ENCODE measurements at places on chromosomes 3 and 15.

DNA sequence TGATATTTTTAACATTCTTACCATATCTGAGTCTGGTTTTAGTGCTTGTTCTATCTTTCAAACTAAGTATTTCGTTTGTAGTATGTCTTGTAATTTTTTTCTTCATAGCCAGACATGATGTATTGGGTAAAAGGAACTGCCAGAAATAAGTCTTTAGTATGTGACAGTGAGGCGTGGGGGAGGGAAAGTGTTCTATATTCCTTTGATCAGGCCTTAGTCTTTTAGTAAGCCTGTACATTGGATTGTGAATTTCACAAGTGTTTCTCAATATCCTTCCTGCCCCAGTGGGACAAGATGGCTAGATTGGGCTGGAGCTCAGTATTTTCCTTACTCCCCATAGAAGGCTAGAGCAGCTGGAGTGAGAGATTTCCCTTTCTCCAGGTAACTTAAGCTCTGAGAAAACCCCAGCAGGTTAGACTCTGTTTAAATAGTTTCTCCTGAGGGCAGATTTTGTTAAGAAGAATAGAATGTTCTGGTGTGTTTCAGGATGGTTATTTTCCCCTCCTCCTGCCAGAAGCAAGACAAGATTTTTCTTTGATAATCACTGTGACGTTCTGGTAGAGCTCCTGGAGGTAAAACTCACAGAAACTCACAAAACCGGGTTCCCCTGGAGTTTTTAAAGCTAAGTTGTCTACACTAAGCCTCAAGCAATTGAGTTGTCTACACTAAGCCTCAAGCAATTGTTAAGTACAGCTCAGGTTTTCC, 140.7 kb upstream of the ARPP21 start:
- no peak for DNase-seq

DNA sequence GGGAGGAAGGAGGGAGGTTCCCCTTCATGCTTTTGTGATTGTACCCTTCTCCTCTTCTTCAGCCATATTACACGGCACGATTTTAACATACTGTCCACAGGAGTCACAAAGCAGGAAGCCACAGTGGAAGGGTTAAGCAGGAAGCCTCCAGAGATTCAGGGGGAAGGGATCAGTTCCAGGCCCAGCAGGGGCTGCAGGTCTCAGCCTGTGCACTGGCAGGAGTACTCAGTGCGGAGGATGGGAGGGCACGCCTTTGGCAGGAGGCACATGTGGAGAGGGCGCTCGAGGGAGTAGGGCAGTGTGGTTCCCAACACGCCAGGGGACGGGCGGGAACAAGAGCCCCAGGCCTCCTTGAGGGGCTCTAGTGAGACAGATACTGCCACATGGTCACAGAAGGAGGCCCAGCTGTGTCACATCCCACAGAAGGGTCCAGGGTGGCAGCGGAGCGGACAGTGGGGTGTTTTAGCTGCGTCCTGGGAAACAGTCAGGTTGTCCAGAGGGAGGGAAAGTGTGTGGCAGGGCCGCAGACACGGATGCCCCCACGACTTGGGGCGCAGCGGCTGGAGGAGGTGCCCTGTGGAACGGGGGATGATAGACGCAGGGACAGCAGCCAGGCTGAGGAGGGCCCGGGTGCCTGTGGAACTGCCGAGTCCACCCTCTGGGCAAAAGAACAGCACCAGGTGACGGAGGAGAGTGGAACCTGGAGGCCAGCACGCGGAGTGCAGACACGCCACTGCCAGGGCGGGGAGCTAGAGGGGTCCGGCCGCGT, 77.5 kb downstream of the CHSY1 start:
- DNase-seq, result no peak

GRCh38 chr3:122484985-122485384, 29.8 kb downstream of the KPNA1 start:
- no peak for DNase-seq

DNA sequence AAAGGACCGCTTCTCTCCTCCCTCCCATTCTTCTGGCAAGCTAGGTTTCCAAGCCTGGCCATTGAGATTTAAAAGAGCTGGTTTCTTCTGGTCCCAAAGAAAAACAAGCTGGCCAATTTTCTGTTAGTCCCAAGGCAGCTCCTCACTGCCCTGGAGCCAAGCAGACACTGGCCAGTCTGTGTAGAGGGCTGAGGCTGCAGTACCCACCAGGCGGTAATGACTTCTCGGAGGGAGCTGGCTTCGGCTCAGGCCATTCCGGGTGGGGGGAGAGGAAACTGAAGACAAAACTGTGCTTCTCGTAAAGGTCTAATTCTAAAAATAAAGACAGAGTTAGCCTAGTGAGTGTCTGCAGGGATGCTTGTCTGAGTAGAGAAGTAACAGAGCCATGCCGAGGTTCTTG, 78.5 kb upstream of the SMAD3 start:
- DNase-seq, result no peak

DNA sequence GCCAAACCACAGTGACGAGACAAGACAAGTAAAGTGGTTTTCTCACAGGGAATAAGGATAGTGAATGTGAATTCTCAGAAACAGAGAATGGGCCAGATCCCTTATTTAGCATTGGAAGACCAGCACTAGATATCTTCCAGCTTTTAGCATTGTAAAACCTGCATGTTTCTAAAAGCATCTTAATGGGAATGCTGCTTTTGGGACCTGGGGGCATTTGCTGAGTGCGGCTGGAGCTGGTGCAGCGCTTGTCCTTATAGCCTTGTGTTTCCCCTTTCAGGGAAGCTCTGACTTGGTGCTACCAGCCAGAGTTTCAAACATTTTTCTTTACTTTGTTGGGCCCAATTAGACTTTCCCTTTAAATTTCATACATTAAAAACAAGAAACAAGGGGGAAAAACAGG, 52.9 kb downstream of the CLSTN2 start:
- DNase-seq, result no peak

GRCh38 chr15:90087454-90088154, 14.7 kb downstream of the IDH2 start:
- DNase-seq, result no peak

DNA sequence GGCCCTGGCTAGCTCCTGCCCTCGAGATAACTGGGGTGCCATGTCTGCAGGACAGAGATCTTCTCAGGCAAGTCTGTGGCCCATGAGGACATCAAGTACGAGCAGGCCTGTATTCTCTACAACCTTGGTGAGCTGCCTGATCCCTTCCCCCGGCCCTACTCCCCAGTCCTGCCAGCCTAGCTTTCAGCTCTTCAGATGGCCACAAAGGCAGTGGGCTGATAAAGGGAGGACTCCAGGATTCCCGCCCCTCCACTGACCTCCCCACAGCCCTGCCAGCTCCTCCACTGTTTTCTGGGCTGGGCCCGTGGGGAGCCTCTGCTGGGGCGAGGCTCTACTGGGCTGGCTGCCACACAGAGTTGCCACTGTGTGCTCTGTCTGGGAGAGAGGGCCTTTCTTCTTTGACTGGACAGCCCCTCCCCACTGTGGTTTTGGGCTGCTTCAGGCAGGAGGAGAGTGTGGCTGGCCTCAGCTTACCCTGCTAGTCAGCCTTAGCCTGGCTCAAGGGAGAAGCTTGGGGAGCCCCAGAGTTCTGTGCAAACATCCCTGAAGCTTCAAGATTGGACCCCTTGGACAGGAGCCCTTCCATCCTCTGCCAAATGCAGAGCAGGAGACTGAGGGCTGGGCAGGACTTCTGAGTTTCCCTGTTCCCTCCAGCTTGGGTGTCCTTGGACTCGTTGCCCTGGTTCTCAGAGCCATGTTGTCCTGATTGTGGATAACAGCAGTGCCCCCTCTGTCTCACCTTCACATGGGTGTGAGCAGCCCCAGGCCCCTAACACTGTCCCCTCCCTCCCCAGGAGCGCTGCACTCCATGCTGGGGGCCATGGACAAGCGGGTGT, 24.4 kb downstream of the PTPN23 start:
- DNase-seq, result no peak

DNA sequence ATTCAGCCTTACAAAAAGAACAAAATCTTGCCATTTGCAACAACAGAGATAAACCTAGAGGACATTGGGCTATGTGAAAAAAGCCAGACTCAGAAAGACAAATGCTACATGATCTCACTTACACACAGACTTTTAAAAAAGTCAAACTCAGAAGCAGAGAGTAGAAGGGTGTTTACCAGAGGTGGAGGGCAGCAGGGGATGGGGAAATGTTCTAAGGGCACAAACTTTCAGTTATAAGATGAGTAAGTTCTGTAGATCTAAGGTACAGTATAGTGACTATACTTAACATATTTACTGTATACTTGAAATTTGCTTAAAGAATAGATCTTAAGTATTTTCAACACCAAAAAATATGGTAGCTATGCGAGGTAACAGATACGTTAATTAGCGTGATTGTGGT, 3.0 kb downstream of the MYEF2 start:
- DNase-seq, result no peak

- DNase-seq, result no peak
These were observed 59.8 kb upstream of the BOC start for GRCh38 chr3:113151461-113152031.

GRCh38 chr3:193757457-193757856, 164.4 kb downstream of the OPA1 start:
- DNase-seq, result no peak

DNA sequence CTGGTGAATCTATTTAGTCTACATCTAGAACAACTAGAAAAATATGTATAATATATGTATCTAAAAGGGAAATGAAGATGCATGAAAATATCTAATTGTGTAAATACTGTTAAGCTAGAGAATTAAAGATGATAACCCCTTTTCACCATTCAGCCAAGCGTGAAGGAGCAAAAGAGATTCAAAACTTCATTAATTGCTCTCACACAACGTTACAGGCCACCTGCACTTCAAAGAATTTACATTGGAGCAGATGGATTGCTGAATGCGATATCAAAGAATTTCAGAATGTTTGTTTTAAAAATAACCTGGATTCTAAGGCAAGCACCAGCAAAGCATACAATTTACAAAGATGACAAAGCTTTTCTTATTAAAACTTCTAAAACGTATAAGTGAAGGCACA, 243.2 kb downstream of the ROBO2 start:
- DNase-seq, result no peak

DNA sequence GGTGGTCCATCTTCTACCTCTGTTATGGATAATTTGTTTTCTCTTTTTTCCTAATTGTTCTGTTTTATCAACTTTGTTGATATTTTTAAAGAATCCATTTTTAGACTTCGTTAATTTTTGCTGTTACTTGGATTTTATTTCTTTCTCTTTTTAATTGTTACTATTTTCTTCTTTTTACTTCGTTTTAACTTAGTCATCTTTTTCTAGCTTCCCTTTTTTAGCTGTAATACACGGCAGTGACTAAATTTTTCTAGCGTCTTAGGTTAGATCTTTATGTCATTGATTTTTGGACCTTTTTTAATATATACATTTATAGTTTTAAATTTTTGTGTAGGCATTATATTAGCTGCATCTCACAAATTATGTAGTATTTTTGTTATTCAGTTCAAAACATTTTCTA, 33.1 kb downstream of the ARIH2 start:
- DNase-seq, result no peak

DNA sequence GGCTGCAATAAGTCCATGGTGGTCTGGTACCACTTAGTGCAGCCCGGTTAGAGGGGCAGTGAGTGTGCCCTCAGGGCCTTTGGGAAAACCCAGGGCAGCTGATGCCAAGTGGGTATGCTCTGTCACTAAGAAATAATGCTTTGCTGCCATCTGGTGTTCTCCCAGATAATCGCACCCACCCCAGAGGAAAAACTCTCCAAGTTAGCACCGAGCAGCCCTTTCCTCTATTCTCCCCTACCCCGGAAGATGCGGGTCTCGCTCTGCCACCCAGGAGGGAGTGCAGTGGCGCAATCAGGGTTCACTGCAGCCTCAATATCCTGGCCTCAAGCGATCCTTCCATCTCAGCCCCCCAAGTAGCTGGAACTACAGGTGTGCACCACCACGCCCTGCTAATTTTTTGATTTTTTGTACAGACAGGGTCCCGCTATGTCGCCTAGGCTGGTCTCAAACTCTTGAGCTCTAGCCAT, 21.3 kb upstream of the DAPK2 start:
- DNase-seq, result no peak

GRCh38 chr3:191808073-191808472, 347.1 kb downstream of the PYDC2 start:
- no peak for DNase-seq

DNA sequence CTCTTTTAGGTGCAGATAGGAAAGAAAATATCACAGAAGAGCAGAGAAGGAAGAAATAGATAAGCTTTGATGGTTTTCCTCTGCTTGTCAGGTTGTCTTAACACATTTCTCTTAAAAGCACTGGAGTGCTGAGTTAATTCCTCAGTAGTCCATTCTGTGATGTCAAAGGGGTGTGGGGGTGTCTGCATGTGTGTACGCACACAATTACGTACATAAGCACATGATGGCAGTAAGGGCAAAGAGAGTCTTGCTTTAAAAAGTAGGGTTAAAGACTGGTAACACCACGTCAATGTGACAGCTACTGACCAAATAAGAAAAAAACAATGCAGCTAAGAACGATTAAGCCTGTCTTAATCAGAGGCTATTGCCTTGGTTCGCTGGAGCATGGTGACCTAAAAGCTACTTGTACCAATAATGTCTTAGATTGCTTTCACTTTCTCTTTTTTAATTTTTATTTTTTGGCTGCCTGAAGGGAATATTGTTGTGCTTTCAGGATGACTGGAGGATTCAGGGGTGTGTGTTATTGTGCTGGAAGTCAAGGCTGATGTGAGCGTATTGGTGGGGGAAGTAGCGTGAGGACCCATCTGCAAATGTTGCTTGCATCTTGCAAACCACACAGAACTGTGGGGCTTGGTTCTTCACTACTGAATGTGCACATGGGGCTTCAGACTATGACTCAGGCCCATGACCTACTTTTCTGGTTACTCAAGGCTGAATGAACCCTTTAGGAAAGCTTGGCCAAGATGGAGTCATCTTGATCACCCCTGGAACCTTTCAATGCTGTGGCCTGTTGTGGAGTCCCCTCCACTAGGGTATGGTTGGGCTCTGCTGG, 417.8 kb upstream of the TPM1 start:
- no peak for DNase-seq

DNA sequence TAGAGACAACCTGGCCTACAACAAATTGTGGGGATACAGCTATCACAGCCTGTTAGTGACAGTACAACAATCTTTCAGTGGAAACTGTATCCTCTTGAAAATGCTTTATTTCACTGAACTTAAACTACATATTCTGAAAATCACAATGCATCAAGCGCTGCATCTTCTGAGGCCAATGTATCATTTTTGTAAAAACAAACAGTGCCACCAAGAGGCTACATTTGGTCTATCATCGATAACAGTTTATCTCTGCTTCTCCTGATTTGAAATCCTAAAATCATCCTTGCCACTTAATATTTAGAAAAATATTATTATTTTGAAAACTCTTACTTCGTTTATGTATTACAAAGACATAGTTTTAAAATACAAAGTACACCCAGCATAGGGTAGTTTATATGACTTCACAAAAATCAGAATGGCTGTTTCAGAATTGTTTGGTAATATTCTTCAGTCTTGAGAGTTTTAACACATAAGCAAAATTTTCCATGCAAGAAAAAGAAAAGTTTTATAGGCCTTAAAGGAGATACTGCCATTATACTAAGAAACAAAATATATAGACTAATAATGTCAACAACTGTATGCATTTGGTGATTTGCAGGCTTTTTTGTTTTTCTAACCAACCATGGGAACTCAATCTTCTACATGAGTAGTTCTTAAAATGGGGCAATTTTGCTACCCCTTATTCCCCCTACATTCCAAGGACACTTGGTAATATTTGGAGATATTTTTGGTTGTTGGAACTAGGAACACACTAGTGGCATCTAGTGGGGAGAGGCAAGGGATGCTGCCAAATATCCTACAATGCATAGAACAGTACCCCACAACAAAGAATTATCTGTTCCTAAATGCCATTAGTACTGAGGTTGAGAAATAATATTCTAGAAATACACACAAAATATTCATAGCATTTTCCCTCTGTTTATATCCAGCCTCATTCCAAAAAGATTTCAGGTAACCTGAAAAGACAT, 42.3 kb downstream of the WDR72 start:
- no peak for DNase-seq

All from activated CD8-positive, alpha-beta memory T cell treated with anti-CD3 and anti-CD28 coated beads for 48 hours (primary cell).